ENCODE measurements at places on chromosomes 12 and 14. TPM values are rescaled to one million over a fixed set of nuclear protein-coding genes. Genes with fewer than 3 reads are reported as not detected.
A peak's percentile ranks its signal among the peaks of the same experiment; 100 is the strongest.

POTEM gene
- total RNA-seq: not detected

PNN gene
- total RNA-seq: 59.6 TPM

IL22 gene
- not detected for total RNA-seq

SDR39U1 gene
- total RNA-seq: 68.8 TPM

IFNG-AS1 gene
- total RNA-seq: not detected

DNA sequence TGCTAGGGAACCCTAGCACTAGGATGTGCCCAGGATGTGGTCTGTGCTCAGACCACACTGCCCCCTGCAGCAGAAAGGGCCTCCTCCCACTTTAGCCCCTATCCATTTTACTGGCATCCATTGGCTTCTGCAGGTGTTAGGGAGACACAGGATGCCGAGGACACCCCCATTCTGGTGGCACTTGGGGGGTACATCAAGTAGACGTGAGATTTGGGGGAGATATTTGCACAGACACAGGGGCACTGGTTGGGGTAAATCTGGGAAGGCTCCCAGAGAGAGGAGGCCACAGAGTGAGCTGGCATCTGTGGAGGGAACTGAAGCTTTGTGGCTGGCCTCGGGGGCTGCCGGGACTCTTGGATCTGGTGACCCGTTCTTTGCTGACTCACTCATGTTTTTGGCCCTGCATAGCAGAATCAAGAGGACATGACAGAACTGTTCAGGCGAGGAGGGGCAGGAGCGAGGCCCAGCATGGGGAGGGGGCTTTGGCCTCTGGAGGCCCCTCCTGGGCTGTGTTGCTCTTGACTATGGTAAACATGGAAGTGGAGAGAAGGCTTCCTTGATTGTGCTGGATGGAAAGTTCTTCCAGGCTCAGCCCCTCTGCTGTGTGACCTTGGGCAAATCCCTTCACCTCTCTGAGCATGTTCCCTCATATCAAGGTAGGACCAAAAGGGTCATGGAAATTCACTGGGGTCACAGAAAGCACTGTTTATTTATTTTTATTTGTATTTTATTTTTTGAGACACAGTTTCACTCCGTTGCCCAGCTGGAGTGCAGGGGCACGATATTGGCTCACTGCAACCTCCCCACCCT is 1.8 kb downstream of the PLBD2 start:
- DNase-seq: no peak

DNA sequence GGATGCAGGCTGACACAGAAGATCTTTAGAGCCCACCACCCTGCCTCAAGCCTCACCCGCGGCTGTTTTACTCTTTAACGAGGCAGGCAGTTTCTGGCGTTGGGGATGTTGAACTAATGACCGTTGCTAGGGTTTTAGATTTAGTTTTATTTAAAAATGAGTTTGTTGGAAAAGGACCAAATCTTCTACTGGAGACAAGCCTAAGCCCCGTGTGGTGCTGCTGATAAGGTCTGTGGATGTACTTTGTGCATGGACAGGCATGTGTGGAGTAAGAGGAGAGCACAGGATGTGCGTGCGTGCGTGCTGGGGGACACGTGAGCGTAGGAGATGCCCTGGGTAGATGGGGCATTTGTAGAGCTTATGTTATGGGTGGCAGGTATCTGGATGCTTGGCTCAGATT is 5.7 kb downstream of the NTF3 start:
- peak; percentile 50 for DNase-seq

DNA sequence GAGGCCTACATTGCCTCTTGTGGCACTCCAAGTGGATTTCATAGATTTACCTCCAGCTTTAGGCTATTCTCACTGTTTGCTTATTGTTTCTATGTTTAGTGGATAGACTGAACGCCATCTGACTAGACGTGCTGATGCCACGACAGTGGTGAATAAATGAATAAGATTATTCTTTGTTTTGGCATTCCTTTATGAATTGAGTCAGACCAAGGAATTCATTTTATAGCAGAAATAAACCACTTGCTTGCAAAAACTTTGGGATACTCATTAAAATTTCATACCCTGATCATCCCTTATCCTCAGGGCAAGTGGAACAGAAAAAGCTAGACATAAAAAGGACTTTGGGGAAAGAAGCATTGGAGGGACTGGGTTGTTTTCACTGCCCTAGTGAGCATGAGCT is 71.7 kb upstream of the FERMT2 start:
- DNase-seq: no peak

DNA sequence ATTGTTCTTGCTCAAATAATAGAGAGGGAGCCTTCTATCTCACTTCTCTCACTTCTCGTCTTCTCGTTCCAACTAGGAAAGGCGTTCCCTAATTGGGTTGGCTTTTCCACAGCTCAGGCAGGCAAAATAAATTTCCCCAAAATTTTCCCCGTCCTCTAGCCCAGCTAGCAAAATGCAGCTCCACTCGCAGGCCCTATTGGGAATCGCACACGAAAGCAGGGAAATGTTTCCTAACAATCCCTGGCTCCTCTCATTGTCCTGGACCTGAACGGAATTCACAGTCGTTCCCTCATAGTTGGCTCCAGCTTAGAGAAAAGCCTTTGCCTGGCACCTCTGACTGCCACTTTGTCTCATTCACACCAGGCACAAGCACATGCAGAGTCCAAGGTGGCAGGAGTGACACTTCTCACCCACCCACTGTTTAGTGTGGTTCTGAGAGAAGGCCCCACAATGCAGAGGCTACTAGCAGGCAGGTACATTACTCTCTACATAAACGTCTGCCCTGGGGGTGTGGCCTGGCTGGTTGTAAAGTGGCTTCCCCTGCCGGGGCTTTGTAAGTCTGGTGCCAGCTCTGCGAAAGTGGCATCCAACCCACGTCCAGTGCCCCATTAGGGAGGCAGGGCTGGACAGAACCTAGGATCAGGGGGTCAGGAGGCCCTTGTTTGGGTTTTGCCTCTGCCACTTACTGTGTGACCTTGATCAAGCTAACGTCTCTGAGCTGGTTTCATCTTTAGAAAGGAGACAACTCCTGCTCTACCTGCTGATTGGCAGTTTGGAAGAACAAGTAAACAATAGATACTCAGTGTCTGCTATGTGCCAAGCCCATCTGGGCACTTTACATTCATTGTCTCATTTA is 4.2 kb downstream of the SERPINA10 start:
- no peak for DNase-seq

DNA sequence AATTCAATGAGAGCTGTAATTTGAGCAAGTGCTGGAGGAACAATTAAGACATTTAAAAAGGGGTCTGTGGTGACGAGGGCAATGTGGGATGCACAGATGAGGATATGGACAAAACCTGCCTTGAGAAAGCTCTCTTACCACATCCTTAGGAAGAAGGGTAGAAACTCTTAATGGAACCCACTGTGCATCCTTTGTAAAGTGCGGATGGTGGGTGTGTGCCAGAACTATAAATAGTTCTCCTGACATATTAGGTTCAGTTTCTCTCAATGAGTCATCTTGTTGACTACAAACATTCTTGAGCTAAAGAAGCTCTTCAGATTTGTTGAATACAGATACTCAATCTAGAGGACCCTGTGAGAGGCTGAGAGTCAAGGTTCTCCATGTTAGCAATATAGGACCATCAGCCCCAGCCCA is 106.1 kb upstream of the ANO4 start:
- DNase-seq: no peak

DNA sequence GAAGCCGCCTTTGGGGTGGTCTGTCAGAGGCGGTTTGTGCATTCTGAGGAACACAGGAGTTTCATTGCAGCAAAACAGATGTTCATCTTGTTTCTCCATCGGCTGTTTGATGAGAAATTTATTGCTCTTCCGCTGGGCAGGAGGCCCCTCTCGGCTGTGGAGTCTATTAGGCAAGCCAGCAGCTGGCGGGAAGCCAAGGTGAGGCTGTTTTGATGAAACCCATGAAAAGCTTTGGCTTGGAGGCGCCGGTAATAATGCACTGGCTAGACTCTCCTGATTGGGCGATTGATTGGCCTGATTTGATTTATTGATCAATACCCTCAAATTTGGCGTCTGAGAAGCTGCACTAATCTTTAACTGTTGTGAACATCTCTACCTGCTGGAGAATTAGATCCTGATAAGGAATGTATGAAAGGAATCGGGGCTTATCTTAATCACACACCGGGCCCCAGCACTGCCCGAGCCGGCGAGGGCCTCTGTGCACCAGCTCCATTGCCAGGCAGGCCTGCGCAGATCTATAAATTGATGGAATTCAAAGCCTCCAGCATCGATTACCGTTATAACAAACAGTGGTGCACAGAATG is 187.7 kb downstream of the PHETA1 start:
- peak; percentile 38 for DNase-seq

DNA sequence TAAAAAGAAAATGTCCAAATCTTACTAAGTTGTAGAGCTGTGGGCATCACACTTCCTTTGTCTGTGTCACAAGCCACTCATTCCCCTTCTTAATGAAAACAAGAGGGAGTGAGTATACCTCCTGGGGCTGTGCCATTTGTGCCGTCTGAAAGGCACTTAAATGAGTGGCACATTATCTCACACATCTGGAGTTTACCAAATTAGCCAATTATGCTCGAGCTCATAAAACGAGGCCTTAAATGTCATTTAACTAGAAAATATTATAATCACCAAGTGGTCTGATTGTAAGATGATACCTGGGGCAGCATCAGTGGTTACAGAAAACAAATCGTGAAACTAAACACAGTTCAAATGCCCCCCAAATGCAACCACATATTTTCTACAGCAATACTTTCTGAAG is 146.1 kb downstream of the PAX9 start:
- DNase-seq: no peak

DNA sequence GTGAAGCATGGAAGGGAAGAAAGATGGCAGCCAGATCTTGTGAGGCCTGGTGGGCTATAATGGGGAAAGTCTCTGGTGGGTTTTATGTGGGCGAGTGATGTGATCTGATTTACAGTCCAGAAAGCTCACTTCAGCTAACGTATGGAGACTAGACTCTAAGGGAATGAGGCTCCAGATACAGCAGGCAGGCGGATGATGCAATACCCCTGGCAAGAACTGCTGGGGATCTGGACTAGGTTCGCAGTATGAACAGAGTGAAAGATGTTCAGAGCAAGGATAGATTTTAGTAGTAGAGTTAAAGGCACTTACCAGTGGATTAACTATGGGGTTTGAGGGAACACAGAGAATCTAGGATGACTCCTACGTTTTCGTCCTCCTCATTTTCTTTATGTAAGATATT is 253.1 kb downstream of the ANO2 start:
- DNase-seq: no peak

DNA sequence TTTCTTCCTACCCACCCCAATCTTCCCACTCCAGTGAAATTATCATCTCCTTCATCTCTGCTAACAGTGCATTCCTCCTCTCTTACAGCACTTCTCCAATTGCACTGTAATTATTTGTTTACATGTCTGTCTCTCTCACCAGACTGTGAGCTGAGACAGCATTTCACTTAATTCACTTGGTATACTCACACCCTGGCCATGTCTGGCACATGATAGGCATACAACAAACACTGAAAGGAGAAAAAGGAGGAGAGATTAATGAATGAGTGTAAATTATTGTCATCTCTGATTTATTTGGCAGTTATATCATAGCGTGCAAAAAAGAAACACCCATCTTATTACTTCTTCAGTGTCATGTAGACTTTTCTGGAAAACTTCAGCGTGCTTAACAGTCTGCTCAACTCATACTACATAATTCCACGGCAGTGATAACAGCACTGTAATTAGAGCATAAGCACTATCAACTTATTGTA is 452.3 kb downstream of the ADAMTS20 start:
- DNase-seq: no peak

- peak; percentile 34 for DNase-seq
Measured at GRCh38 chr12:67068761-67069450, 200.3 kb upstream of the CAND1 start.

GRCh38 chr12:12836571-12836970 is 23.4 kb downstream of the DDX47 start:
- no peak for DNase-seq

DNA sequence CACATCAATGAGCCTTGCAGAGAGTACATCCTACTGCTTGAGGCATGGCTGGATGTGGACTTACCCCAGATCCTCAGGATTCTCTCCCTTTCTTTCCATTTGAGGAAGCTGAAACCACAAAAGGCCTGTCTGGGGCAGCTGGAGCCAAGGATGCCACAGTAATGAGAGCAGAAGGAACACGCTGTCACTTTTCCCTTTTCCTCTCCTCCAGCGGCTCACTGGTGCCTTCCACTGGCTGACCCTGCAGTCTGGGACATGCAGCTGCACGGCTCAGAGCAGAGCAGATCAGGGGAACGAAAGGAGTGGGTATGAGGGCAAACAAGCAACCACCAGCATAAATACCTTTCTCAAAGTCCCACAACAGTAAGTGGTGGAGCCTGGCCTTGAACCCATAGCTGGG is 78.2 kb downstream of the GAS2L3 start:
- no peak for DNase-seq

GRCh38 chr12:109244073-109244472 is 65.0 kb downstream of the FOXN4 start:
- no peak for DNase-seq

- DNase-seq: no peak
Measured at GRCh38 chr14:93029911-93030508, 85.7 kb downstream of the ITPK1 start.

DNA sequence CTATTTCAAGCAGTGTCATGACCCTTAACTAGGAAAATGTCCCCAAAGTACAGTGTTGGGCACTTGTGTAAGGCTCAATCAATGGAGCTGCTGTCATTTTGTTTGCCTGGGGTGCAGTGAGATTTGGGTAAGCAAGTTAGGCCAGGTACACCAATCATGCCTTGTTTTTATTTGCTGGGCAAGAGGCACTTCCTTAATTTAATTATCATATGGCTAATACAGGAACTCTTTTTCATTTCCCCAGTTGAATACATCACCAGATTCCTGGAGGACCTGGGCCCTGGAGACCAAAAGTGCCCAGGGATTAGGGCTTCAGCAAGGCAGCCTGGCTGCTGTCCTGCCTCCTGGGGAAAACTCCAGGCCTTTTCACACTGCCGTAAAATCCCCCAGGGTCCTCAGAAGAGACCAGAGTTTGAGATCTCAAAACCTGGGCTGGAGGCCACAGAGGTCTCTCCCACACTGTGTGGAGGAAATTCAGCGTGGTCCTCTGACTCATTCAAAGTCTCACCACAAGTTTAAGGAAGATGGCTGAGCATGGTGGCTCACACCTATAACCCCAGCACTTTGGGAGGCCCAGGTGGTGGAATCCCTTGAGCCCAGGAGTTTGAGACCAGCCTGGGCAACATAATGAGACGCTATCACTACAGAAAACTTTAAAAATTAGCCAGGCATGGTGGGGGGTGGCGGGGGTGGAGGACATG is 28.4 kb upstream of the FOXN3 start:
- peak; percentile 11 for DNase-seq

- no peak for DNase-seq
Measured at GRCh38 chr12:114888448-114888847, 204.5 kb upstream of the TBX3 start.

DNA sequence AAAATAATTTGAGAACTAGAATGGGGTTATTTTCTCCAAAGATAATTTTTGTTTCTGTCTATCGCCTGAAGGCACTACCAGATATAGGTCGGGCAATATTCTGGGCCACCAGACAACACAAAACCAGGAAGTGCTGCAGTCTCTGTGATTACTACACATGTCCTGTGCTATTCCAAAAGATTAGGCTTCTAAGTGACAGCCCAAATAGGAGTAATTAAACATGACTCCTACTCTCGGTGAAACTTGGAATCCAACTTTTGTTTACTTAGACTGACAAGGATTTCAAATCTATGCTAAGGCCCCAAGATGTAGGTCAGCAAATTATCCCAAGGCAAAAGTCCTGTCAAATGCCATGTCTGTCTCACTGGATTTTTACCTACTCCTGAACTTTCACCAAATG is 157.6 kb upstream of the LRFN5 start:
- DNase-seq: no peak
